Hippocampal formation (tissue), 2 donors: ENCODE measurements at places on chromosomes 6 and 20.

DNA sequence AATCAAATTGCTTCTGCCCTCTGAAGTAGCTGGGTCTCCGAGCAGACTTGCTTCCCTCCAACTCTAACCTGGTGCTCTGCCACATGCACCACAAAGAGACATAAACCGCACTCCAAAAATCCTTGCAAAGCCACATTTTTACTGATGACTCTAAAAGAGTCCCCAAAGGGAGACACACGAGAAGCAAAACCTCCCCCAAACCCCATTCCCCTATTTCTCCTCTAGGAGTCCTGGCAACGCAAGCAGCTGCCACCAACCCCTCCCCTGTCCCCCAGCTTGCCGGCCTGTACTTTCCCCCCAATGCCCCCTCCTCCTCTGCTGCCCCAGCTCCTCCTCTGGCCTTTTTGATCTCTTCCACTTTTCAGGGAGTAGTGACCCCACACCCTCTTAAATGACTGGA, 180.1 kb upstream of the ARID1B start:
- no peak for DNase-seq

GRCh38 chr6:106122938-106123656, 37.0 kb downstream of the PRDM1 start:
- DNase-seq = no peak

DNA sequence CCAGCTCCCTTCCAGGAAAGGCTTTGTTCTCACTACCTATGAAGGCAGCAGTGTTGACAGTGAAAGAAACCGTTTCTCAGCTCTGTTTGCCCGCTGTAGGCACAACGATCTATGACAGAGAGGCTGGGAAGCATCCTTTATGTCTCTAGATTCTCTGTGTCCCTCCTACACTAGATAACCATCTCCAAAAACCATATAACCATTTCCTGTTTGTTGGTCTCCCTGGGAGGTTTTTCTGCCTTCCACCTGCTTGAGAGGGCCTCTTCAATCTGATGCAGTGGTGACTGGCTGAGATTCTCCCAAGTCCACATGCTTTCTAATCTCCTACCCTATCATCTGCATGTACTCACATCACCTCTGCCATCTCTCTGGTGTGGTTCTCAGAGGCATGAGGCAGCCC, 32.0 kb upstream of the TMEM217 start:
- no peak for DNase-seq

- DNase-seq = no peak
These were observed 229.8 kb upstream of the SASH1 start for GRCh38 chr6:148112851-148113319.

- no peak for DNase-seq
These were observed 57.9 kb upstream of the MANEA start for GRCh38 chr6:95519228-95520037.

DNA sequence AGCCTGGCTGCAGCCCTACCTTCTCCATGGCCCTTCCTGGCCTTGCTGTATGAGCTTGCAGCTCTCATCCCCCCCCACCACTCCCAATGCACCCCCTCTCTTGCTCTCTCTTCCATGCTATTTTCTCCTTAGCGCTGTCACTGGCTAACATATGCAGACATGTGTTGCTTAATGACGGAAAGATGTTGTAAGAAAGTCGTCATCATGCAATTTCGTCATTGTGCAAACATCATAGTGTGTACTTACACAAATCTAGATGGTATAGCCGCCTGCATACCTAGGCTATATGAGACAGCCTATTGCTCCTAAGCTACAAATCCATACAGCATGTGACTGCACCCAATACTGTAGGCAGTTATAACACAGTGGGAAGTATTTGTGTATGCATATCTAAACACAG, 27.0 kb downstream of the ANGPT4 start:
- DNase-seq = no peak

- DNase-seq = no peak
These were observed 443 bp downstream of the RMND1 start for GRCh38 chr6:151451417-151451949.

DNA sequence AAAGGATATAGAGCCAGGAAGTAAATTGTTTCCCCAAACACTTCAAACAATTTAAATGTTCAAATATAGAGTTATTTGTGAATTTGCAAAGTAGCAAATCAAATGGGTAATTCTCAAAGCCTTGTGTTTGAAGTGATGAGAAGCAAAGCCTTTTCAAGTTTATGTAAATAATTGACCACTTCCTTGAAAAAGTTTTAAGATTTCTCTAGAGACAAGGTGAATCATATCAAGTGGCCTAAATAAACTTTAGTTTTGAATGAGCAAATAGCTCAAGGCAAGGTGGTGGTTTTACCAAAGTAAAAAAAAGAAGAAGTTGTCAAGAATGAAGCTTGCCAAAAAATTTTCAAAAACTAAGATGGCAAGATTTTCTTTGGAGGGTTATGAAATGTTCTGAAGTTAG, 42.6 kb upstream of the IFNGR1 start:
- DNase-seq = no peak

DNA sequence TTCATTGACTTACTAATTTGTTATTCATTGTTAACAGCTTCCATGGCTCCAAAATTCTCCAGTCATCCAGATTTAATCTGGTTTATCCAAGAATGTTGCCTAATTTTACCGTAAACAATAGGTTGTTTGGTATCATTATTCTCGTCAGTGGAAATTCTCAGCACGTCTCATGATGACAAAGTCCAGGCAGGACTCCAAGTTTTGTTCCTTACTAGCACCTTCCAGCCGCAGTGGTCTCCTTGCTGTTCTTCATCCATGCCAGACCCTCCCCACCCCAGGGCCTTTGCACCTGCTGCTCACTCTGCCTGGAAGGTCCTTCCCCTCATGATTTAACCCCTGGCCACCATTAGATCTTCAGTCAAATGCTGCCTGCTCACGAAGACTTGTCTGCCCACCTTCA, 48.1 kb upstream of the NAA20 start:
- DNase-seq = no peak

DNA sequence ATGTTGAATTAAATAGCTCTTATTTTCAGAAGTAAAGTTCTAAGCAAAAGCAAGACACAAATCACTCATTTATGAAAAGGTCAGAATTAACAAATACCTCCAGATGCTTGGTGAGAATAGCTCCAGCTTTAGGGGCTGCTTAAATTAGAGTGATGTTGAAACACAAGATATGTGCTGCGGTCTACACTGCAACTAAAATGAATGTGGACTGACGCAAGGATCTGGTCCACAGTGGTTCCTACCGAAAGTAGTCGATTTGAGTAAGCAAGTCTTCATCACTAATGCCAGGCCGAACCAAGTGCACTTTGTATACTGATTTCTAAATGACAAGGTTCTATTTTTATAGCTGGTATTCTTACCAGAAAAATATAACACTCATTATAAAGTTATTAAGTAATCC, 96.3 kb downstream of the PRDM1 start:
- no peak for DNase-seq

DNA sequence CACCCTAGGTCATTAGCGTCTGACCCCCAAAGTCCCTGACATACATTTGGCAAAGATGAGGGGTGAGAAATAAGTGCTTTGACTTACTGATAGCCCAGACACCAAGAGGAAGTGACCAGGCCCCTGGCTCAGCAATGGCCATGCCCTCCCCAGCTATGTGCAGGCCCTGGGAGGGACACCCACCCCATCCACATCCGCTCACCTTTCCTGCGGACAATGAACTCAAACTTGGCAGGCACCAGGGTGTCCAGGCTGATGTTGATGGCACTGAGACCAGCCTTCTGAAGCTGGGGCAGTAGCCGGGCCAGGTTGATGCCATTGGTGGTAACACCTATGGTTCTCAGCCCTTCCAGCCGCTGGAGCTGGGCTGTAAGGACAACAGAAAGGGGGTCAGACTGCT, 18.4 kb downstream of the MOCS1 start:
- no peak for DNase-seq

DNA sequence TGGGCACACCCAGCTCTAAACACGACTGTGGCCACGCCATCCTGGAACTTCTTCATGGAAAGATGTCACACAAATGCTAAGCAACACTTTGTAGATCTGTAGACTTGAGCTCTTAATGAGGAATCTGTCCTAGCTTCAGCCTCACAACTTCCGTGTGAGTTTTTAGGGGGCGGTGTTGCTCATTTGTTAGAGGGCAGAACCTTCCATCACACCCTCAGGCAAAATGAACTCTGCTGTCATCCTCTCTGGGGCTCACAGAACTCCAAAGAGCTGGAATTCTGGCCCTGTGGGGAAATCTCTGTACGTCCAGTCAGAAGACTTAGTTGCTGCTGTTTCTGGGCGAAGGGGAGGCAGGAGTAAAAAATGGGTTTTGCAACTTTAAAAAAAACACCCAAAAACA, 49.8 kb downstream of the NRN1 start:
- DNase-seq = no peak

GRCh38 chr6:161890133-161890831, 616.4 kb upstream of the AGPAT4 start:
- peak; percentile 32 for DNase-seq

GRCh38 chr6:148528292-148528691, 185.7 kb downstream of the SASH1 start:
- peak; percentile 59 for DNase-seq

GRCh38 chr6:107641071-107641470, 151.2 kb downstream of the SOBP start:
- no peak for DNase-seq

- DNase-seq = no peak
These were observed 81.1 kb downstream of the ATP9A start for GRCh38 chr20:51687108-51687507.

GRCh38 chr20:31644701-31645100, 7.0 kb downstream of the COX4I2 start:
- DNase-seq = no peak

DNA sequence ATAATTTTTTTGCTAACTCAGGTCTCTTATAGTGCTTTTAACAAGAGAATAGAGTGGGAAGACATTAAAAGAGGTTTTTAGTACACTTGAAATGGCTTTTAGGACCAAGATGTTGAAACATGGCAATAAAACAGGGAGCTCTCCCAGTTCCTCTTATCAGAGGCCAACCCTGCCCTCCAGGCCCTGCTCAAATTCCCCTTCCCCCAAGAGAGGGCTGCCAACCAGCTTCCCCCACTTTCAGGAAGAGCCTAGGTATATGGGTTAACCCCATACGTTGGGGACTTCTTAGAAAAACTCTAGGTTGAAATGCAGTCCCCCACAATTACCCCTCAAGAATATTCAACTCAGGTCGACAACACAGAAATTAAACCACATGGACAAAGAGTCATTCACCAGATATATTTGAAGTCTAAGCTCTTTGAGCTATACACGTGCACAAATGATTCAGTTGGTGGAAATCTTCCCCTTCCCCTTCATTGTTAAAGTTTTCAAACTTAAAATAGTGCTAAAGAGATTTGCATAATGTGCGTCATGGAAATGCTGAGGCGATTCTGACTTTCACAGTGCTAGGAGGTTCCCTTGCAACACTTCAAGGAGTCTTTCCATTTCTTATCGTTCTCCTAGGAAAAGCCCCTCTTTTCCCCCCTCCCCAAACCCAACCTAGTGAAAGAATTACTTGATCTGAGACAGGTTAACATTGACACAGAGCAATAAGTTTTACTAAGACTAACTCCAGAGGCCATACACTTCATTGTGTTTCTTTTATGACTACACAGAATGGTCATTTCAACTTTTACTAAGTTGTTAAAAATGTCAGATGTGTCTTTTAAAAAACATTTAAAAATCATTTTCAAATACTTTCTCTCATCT, 49.8 kb upstream of the ENPP5 start:
- no peak for DNase-seq

DNA sequence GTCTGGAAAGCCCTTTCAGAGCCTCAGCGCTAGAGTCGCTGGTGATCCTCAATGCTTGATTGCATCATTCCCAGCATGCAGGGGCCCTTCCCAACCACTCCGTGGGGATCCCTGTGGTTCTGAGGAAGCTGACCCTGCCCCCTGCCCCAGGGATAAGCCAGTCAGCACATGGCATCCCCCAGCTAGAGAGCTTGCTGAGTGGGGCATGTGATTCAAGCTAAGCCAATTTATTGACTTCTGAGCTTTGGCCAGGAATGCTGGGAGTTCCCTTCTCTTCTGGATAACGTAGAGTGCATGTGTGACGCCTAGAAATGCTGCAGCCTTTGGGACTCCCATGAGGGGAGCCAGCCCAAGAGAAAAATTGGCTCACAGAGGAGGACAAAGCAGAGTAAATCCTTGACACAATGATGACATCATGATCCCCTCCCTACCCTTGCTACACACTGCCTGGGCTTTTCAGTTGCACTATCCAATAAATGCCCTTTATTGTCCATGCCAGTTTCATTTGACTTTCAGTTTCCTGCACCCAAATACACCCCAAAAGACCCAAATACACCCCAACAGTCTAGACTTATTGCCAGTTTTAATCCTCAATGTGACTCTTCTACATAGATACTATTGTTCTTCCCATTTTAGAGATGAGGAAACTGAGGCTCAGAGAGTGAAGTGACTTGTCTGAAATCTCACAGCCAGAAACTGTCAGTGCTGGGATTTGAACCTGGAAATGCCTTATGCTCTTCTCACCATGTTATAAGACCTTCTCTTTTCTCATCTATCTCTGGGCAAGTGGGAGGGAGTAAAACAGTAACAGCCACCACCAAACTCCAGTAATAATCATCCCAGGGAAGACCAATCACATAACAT, 34.3 kb downstream of the KCNB1 start:
- no peak for DNase-seq

DNA sequence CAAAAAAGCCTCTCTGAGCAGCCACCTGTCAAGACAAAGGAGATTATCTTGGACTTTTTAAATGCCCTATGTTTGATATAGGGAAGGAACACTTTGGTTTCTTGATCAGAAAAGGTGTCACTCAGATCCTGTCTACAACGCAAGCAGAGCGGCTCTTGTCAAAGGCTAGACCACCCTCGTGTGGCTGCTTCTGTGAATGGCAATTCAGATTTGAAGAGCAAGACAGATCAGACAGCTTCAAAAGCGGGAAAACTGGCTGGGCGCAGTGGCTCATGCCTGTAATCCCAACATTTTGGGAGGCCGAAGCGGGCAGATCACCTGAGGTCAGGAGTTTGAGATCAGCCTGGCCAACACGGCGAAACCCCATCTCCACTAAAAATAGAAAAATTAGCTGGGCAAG, 10.1 kb upstream of the NXT1 start:
- peak; percentile 35 for DNase-seq

DNA sequence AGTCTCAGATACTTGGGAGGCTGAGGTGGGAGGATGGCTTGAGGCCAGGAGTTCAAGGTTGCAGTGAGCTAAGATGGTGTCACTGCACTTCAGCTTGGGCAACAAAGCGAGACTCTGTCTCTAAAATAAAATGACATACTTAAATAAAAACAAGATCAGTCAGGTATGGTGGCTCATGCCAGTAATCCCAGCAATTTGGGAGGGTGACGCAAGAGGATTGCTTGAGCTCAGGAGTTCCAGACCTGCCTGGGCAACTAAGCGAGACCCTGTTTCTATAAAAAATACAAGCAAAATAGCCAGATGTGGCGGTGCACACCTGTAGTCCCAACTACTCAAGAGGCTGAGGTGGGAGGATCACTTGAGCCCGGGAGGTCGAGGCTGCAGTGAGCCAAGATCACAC, 149.6 kb downstream of the ZFP64 start:
- DNase-seq = no peak
